H4 (cell line): ENCODE measurements at places on chromosomes 11 and 22.

DNA sequence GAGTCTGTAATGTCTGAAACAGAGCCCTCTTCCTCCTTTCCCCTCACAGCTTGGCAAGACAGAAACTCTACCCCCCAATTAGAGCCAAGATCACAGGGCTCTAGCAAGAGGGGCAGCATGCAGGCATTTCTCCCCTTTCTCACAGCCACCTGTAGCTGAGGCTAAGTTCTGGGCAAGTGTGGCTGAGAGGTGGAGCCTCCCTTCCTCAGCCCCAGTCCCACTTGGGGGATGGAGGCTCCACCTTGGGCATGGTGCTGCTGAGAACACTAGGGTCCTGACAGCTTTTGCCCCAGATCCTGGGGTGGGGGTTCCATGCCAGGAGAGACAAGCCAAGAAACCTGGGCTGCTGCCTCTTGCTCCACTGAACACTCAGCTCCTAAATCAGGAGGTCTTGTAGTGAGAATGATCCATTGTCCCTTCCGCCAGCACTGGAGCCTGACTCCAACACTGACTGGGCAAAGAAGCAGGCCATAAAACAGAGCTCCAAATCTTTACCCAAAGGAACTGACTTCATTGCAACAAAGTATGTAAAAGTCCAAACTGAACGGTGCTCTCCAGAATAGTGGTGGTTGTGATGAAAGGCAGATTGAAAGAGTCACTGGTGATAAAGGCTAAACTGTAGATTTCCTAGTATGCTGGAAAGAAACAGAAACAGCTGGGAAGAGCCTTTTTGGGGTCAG, 25.6 kb downstream of the NARS2 start:
- no peak for DNase-seq

GRCh38 chr22:40210818-40211217, 33.1 kb downstream of the TNRC6B start:
- no peak for DNase-seq

DNA sequence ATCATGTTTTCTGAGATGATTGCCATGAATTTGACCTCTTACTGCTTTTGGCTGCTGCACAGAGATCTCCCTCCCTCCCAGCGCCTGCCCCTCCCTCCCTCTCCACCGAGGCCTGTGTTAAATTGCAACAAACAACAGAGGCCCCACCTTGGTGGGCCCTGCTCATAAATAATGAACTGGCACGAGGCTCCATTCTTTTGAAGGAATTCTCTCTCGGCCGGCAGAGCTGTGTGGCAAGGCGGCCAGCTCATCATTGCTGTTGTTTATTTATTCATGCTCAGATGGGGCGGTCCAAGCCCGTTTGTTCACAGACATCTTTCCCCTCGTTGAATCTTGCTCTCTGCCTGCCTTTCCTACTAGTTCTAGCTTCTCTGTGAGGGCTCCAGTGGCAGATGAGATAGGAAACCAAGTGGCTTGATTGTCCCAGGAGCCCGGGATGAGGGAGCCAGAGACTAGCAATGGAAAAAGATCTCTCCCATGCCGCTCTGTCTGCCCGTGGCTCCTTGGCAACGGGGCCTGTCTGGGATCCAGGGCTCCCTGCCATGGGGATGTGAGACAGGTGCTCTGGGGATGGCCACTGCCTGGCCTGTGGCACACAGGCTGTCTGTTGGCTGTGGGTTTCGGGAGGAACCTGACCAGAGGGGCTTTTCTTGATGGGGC, 192.6 kb downstream of the DSCAML1 start:
- DNase-seq, result peak; percentile 35

DNA sequence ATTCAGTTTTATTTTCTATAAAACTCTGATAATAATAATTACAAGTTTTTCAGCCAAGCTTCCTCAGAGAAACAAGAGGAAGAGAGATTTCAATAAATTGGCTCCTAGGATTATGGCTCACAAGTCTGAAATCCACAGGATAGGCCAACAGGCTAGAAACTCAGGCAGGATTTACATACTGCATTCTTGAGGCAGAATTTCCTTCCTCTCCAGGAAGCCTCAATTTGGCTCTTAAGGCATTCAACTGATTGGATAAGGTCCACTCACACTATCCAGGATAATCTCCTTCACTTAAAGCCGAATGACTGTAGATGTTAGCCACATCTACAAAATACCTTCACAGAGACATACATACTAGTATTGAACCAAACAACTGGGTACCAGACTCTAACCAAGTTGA, 120.3 kb upstream of the FAT3 start:
- no peak for DNase-seq

DNA sequence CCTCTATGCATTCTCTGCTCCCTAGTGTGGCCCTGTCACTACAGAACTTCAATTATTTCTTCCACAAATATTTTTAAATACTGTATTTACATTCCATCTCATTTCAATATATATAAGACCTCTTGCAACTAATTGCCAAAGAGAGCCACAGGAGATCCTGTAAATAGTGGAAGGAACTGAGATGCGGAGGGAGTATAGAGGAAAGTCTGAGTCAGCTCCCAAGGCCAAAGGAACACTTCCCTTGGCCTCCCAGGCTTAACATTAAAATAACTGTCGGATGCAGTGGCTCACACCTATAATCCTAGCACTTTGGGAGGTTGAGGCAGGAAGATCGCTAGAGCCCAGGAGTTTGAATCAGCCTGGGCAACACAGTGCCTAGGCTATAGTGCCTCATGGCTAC, 31.2 kb downstream of the RBFOX2 start:
- no peak for DNase-seq

- DNase-seq, result no peak
Measured at GRCh38 chr11:32094923-32095322, 4.0 kb downstream of the RCN1 start.

GRCh38 chr22:40729284-40729683, 50.0 kb downstream of the MCHR1 start:
- DNase-seq, result no peak

DNA sequence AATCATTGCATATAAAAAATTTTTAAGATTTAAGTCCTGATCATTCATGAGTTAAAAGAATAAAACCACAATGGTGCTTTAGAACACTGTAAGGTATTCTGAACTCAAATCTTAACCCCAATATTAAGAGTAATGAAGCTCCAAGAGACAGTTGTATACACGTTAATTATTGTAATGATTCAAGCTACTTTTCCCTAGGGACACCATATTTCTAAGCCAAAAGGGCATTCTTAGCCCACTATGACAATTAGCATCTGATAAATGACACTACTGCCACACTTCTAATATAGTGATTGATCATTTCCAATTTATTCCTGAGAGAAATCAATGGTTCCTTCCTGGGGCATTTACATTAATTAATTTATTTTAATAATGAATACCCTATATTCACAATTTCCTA, 21.7 kb downstream of the FANCF start:
- no peak for DNase-seq

DNA sequence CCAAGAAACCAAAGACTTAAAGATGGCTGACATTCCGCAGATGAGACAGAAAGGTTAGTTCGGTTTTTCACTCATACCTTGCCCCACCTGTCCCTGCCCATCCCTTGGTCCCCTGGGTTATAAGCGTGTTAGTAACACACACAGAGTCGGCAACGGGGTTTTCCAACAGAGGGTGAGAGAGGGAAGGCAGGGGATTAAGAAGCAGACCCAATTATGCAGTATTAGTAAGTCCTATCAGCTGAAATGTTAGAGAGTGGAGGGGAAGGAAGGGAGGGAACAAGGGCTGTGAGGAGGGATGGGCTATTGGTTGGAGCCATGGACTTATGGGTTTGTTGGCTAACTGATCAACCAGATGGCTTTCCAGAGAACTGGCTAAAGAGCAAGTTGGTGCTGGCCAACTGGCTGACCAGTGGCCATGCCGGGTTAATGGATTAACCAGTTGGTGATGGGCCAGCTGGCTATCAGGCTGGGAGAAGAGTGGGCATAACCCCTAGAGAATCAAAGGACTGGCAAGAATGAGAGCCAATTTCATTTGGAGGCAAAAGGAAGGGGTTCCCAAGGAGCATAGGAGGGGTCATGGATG, 45.5 kb downstream of the NRXN2 start:
- no peak for DNase-seq

DNA sequence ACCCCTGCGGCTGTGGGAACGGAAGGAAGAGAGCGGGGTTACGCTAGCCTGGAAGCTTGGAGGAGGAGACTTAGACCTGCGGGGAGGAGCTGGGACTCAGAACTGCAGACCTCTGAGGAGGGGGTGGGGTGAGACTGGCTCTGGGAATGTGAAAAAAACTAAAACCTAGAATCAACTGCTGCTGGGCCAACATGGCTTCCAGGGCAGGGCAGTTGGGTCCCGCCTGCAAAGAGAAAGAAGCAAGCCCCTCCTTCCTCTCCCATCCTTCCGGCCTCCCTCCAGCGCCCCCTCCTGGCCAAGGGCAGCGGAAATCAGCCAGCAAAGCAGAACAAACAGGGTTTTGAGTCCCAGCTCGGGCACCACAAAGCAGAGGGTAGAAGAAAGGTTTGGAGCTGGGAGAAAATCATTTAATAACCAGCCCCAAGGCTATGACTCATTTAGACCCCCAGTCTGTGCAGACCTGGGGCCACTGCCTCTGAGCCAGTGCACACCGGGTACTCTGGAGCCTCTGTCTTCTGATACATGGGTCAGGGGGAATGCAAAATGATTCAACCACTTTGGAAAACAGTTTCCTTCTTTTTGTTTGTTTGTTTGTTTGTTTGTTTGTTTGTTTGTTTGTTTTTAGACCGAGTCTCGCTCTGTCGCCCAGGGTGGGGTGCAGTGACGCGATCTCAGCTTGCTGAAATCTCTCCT, 7.3 kb upstream of the NCF4 start:
- DNase-seq, result peak; percentile 56

DNA sequence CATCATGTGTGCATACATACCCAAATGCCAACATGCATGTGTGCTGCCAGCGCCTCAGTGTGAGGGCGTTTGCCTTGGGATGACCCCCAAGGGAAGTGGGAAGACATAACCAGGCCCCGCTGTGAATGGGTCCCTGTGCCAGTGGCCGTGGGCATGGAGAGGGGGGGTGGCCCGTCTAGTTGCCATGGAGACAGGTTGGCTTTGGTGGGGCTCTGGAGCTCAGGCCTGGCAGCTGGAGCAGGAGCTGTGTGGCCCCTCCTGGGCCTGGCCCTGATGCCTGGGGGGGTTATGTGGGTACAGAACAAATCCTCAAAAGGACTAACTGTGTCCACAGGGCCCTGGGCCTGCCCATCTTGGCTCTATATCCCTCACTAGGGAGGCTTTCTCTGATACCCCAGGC, 8.0 kb downstream of the SYT7 start:
- no peak for DNase-seq

DNA sequence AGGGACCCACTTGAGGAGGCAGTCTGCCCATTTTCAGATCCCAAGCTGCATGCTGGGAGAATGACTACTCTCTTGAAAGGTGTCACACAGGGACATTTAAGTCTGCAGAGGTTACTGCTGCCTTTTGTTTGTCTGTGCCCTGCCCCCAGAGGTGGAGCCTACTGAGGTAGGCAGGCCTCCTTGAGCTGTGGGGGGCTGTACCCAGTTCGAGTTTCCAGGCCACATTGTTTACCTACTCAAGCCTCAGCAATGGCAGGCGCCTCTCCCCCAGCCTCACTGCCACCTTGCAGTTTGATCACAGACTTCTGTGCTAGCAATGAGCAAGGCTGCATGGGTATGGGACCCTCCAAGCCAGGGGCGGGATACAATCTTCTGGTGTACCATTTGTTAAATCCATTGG, 126.0 kb downstream of the OR4A5 start:
- no peak for DNase-seq

DNA sequence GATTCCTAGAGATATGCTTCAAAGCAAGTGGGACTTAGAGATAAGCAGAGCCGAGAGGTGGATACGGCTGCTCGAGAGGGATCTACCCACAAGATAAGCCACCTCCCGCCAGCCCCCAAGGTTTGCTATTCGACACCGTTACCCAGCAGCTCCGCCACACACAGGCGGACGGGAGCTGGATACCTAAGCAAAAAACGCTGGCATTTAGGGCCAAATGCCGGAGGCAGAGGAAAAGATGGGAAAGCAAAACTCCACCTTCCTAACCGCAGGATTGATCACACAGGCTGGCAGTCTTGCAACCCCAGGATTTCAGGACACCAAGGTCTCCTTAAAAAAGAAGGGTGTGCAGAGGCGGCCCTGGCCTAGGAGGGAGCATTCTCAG, 709 bp downstream of the FTH1 start:
- peak; percentile 8 for DNase-seq
